ENCODE measurements at places on chromosomes 11 and 22. TPM values are rescaled to one million over a fixed set of nuclear protein-coding genes. Genes with fewer than 3 reads are reported as not detected.
A peak's percentile ranks its signal among the peaks of the same experiment; 100 is the strongest.

The C22orf23 gene
- total RNA-seq = 4.2 TPM

The MMP8 gene
- 1.5 TPM for total RNA-seq

The MISFA gene
- 3.5 TPM for total RNA-seq

The JAML gene
- total RNA-seq = 29.3 TPM

The LTBP3 gene
- 100 TPM for total RNA-seq

DNA sequence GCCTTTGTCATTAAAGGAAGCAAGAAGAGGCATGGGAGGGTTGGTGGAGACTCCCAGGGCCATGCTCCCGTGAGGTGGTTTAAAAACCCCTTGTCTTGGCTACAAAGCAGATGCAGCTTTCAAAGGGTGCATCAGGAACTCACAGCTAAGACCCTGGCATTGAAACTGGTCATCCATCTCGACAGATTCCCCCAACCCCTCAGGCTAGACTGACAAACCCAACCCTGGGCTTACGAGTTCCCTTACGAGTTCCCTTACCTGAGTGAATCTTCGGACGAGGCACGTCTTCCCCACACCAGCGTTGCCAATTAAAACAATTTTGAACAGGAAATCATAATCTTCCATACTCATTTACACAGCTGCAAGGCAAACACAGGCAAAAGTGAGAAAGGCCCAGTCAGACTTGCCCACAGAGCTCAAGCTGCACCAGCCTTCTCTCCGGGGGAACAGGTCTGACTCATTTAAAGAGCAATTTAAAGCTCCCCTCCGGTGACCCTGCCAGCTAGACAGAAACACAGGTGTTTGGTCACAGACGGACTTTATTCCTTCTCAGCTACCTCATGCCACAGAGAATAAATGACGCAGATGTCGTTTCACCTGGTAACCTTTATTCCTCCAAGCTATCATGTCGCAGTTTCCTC lies 74.6 kb downstream of the RAB30 start:
- no peak overlapping the region for H3K4me3 ChIP-seq
- H3K36me3 ChIP-seq = no peaks in the 10 kb centered on the region

GRCh38 chr11:75594211-75594610 lies 32.2 kb downstream of the SERPINH1 start:
- no peak for DNase-seq
- H3K36me3 ChIP-seq = no peaks in the 10 kb centered on the region
- no peak overlapping the region for H3K4me3 ChIP-seq
- no peaks in the 10 kb centered on the region for H3K27me3 ChIP-seq

- peak; percentile 69 for DNase-seq
- peaks cover 41% of the 10 kb centered on the region for H3K4me1 ChIP-seq
- H3K27ac ChIP-seq = peak overlapping the region; percentile 10
- H3K36me3 ChIP-seq = no peaks in the 10 kb centered on the region
Measured at GRCh38 chr11:128689948-128690664, 3.8 kb upstream of the FLI1 start.

- no peak overlapping the region for H3K27ac ChIP-seq
- H3K4me3 ChIP-seq = no peak overlapping the region
- no peaks in the 10 kb centered on the region for H3K4me1 ChIP-seq
- DNase-seq = no peak
- H3K27me3 ChIP-seq = no peaks in the 10 kb centered on the region
Measured at GRCh38 chr11:120911943-120912342, 112.0 kb upstream of the TBCEL start.

DNA sequence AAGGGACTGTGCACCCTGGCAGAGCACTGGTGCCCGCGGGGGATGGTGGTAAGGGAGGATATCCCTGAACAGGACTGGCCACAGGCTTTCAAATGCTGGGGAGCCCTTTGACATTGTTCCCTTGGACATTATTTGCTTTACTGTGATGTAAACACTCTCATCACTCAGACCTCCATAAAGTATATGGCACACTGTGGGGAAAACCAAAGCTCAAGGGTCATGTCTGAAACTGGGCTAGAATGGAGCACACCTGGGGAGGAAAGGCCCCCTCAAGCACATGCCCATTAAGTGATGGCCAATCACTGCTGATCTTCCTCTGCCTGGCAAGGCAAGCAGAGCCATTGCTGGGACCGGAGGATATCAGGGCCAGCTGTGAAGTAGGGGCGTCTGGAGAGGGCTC lies 60.9 kb upstream of the TENM4 start:
- no peaks in the 10 kb centered on the region for H3K27me3 ChIP-seq
- H3K36me3 ChIP-seq = no peaks in the 10 kb centered on the region
- H3K4me3 ChIP-seq = no peak overlapping the region
- H3K4me1 ChIP-seq = no peaks in the 10 kb centered on the region
- no peak overlapping the region for H3K27ac ChIP-seq

GRCh38 chr11:133818302-133818701 lies 27.0 kb downstream of the SPATA19 start:
- no peak overlapping the region for H3K27ac ChIP-seq
- H3K36me3 ChIP-seq = no peaks in the 10 kb centered on the region
- no peaks in the 10 kb centered on the region for H3K4me1 ChIP-seq
- peaks cover 5% of the 10 kb centered on the region for H3K27me3 ChIP-seq
- no peak for DNase-seq

Measured in lung (tissue), 17 donors.